Activated CD4-positive, CD25-positive, alpha-beta regulatory T cell treated with anti-CD3 and anti-CD28 coated beads, Interleukin-2, amount 50 U/mL, for 72 hours (primary cell): ENCODE measurements at places on chromosomes 3 and 15.

DNA sequence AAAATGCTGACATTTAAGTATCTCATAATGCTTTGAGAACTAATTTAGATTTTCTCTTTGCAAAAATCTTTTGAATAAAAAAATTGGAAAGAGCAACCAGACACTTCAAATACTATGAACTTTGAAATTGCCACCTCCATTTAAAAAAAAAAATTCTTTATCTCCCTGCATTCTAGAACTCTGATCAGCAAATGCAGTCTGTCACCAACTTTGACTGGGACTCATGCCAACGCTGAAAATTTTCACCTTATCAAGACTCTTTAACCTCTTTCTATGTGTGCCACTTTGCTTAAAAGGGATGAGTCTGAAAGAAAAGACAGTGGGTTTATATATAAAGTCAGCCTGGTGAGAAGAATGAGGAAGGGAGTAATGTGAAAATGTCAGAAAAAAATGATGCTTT lies 191.2 kb upstream of the ARPP21 start:
- DNase-seq = no peak

- DNase-seq = no peak
Measured at GRCh38 chr3:45567730-45568172, 26.8 kb upstream of the LIMD1 start.

GRCh38 chr15:95684693-95685115 lies 645.8 kb upstream of the NR2F2 start:
- DNase-seq = no peak

DNA sequence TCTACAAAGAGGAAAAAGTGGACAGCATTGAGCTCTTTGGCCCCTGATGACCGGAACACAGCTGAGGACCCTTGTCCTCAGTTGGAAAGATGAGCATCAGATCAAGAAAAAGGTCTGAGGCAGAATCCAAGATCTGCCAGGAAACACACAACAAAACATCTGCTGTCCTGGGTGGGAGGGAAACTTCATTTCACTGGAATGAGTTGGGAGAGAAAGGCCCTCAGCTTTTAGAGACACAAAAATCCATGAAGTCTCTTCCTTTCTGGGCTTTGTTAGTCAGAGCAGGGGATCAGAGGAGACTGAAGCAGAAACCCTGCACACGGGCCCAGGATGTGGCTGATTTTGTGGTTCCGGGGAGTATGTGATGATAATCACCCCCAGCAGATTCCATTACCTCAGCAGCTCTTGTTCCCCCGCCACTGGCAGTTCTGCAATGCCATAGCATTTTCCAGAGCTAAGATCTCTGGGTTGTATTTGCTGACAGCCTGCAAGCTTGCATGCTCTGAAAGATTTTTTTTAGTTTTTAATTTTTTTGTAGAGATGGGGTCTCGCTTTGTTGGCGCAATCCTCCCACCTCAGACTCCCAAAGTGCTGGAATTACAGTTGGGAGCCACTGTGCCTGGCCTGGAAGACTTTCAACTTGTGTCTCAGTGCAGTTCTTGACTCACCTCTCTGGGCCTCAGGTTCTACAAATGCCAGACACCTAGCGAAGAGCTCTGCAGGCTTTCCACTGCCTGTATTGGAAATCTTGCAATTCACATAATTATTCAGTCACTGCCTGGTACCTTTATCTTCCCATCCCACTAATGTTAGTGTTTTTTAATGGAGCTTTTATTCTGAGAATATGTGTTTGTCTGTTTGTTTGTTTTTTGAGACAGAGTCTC lies 5.8 kb upstream of the TATDN2 start:
- DNase-seq = peak; percentile 50

DNA sequence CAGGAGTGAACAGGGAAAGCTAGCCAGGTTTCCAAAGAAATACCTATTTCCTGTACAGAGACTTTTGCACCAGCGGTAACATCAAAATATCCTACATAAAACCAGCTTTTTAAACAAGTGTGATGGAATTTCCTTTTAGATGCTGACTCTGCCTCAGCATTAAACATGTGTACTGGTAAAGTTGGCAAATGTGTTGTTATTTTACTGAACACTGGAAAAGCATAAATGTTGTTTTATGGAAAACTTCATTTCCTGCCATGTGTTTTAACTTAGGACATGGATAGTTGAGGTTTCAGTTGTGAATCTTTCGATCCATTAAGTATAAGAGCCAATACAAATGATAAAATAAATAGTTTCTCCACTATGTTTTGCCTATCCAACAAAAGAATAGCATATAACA lies 15.7 kb downstream of the OXNAD1 start:
- DNase-seq = no peak

GRCh38 chr3:11603628-11604027 lies 40.1 kb downstream of the VGLL4 start:
- DNase-seq = no peak

DNA sequence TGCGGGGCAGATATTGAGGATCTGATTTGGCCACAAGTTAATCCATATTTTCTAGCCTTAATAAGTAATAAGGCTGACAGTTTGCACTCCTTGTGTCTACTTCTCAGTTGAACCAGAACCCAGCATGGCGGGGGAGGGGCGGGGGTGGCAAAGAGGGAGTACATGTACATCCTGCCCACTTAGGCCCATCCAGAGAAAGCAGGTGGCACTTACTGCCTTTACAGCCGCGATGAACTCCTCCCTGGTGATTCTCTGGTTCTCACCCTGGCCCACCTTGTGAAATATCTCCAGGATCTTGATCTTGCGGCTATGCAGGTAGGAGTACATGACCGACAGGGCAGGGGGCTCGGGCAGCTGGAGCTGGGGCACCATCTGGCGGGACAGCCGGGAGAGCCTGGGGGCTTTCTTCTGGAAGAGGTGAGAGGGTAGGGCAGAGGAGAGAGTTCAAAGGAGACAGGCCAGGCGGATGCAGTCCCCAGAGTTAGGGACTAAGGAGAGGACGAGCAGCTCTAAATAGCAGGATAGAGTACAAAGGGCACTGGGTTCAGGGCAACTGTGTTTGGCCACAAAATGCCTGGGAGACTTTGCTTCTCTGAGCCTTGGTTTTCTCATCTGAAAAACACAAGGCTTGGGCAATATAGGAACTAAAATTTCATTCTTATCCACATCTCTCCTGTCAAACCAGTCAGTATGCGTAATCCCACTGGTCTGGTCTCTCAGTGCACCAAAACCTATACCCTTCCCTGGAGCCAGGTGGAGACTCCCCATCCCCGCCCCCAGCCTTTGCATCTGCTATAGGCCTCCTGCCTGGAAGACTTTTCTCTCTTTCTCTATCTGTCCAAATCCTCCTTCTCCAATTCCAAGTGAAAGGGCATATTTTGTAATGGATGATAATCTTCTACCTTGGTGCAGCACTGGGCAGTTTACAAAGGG lies 10.1 kb downstream of the EFCAB12 start:
- DNase-seq = no peak

- DNase-seq = no peak
Measured at GRCh38 chr3:134337511-134338200, 36.6 kb downstream of the AMOTL2 start.

DNA sequence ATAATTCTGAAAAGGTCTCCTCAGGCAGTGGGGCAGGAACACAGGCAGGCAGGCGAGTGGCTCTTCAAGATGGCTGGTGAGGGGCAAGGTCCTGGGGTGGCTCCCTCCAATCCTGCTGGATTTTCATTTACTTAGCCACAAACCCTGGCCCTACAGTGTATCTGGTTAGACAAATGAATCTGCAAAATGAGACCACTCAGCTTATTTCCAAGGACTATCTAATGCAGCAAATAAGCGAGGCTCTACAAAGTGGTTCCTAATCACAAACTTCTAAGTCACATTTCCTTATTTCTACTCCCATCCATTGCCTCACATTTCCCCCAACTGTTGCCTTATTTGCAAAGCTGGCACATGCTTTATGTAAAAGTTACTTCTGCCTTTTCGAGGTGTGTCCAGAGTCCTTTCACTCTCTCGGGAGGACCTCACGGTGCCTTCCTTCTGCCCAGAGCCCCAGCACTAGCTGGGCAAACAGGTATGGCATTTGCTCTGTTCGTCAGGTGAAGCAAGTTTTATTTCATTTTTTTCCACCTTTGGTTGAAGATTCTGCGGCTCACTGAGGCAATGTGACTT lies 40.5 kb downstream of the CCDC12 start:
- no peak for DNase-seq

DNA sequence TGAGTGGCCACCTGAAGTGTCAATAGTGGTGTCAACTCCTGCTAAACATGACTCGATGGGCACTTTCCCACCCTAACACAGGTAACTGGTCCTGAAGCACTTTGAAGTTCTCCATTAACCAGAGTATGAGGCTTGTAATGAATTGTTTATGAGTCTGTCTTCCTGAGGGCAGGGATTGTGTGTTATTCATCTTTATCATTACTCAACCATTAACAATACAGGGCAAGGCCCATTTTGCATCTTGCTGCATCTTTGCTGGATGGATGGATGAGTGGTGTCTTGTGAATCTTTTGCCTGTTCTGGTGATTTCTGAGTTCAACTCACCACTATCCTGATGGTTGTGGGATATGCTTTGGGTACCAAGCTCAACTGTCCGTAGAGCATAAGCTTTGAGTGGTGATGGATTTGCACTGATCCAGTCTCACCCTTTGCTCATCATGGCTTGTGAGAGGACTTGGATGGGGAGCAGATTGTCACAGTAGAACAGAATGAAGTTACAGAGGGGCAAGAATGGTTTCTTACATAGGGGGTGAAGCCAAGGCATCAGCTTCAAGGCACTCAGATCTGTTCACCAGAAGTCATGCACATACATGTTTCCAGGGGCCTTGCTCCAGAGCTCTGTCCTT lies 22.3 kb upstream of the EPB42 start:
- no peak for DNase-seq

DNA sequence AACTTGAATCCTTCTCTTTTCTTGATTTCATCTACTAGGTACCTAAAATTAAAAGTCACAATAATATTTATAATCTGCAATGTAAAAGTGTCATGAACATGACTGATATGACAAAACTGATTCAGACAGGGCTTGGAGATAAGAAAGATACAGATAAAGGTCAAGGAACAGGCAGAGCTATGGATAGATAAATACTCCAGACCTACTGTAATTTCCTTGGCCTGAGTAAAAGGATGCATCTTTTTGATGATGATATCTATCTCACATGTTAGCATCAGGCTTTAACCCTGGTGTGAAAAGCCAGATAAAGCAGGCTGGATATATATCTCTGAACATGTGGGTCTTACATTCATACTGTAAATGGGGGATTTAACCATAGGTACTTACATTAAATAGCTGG lies 108.1 kb downstream of the GADL1 start:
- DNase-seq = no peak

DNA sequence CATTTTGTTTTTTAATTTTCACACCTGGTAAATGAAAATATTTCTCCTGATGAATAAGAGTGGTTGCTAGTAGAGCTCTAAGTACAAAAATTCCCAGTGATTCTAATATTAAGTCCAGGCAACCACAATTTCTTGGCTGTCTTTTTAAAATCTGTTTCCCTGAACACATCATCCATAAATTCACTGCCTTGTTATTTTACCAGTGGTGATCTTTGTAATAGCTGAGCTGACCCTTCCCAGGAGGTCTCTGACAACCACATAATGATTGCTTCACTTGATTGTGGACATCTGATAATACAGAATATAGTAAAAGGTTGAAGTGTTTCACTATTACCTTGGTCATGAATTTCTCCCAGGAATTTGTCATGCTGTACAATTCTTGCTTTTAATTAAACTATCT lies 13.9 kb upstream of the TOP2B start:
- no peak for DNase-seq

DNA sequence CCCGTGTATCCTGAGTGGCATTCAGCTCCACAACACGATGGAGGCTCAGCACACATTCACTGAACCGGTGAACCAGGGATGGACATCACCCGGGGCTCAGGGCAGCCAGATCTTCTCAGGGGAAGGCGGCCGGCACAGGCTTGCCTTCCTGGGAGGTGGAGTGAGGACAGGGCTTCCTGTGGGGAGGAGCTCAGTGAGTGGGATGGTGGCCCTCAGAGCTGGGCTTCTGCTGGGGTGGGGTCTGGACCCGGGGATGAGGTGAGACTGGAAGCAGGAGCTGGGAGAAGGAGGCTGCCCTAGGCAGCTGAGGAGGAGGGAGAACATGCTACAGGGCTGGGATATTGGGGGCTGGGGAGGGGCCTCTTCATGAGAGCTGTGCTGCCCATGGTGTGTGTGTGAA lies 58.5 kb upstream of the PRR23E start:
- DNase-seq = no peak

DNA sequence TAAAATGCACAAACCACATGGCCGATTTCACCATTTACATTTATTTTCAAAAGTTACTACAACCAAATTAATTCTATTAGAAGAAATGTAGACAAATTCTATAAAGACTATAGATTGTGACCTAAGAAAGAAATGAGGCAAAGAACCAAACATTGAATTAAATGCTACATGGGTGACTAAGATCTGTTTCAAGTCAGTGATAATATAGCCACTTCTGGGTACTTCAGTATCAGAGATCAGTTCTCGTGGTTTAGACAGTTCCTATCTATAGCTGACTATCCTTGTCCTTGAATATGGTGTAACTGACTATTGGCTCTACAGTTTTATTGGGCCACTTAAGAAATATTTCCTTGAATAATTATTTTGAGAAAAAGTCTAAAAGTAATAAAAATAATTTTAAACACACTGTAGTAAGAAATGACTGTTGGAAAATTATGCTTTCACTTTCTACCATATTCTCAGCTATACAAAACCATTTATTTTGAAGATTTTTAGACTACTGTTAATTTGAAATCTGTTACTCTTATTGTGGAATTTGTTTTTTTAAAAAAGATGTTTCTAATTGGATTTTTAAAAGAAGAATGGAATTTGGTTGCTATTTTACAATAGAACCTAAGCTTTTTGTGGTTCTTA lies 14.1 kb downstream of the KCNMB3 start:
- DNase-seq = no peak

GRCh38 chr3:195095704-195096036 lies 175.3 kb downstream of the XXYLT1 start:
- no peak for DNase-seq

- no peak for DNase-seq
Measured at GRCh38 chr3:192409838-192410683, 317.3 kb downstream of the FGF12 start.

GRCh38 chr3:66561367-66561766 lies 60.5 kb upstream of the LRIG1 start:
- DNase-seq = no peak

- no peak for DNase-seq
Measured at GRCh38 chr3:172204716-172205115, 165.3 kb downstream of the FNDC3B start.

DNA sequence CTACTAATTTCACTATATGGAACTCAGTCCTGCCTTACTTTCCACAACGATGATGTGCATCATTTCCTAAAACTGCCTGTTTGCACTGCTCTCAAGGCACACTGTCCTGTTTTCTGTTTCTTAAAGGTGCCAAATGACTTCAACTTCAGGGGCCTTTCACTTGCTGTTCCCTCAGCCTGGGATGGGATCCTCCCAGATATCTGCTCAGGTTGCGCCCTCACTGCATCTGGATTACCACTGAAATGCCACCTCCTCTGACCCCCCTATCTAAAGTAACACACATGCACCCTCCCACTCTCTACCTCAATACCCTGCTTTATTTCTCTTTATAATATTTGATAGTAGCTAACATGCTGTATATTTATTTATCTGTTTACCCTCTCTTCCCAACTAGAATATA lies 123.8 kb upstream of the CMC1 start:
- no peak for DNase-seq

- no peak for DNase-seq
Measured at GRCh38 chr3:141959589-141960554, 83.4 kb downstream of the ATP1B3 start.
